ENCODE measurements at places on chromosomes 16 and 17.

DNA sequence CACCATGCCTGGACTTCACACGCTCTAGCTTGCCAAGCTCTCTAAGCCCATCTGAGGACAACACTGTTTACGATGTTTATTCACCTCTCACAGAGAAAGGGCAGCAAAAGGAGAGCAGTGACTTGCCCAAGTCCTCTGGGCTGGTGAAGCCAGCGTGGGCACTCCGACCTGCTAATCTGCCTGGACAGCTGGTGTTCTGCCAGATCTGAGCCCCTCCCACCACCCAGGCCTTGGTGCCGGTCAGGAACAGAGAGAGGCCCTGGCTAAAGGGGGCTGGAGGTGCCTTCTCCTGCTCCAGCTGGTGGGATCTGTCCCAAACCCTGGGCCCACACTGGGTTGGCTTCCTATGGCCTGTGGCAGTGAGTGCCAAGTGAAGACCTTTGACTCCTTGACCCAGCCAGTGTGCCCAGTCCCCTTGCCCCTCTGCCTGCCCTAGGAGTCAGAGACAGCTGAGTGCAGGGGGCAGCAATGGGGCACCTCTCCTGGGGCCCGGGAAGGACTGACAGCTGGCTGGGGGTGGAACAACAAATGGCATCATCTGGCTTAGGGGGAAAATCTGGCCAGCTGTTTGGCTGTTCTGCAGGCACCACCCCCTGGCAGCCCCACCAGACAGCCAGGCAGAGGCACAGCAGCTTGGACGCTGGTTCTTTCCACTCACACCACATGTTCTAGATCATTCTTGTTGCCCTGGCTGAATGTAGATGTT, 1.8 kb upstream of the SLC4A1 start:
- no peak for DNase-seq

DNA sequence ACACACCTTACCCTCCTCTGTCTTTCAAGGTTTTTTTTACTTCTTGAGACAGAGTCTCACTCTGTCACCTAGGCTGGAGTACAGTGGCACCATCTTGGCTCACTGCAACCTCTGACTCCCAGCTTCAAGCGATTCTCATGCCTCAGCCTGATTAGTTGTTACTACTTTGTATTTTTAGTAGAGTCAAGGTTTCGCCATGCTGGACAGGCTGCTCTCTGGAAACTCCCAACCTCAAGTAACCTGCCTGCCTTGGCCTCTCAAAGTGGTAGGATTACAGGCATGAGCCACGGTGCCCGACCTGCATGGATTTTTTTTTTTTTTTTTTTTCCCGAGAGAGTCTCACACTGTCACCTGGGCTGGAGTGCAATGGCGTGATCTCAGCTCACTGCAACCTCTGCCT, 273.2 kb downstream of the RBFOX1 start:
- no peak for DNase-seq

GRCh38 chr16:1102921-1103635, 7.0 kb upstream of the C1QTNF8 start:
- peak; percentile 53 for DNase-seq

DNA sequence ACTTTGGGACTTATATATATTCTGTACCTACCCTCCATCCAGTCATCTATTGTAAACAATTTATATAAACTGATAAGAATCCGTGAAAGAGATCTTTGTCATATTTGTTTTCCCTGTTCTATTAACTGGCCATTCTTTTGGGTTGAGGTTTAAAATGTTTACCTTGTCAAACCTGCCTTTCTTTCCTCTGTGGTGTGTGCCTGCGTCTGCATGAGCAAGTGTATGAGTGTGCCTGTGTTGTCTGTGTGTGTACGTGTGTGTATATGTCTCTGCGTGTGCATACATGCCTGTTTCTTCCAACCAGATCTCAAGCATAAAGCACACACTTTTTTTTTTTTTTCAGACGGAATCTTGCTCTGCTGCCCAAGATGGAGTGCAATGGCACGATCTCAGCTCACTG, 201.5 kb downstream of the C16orf95 start:
- DNase-seq = no peak

GRCh38 chr17:35345926-35346771, 27.3 kb downstream of the SLFN11 start:
- peak; percentile 86 for DNase-seq

DNA sequence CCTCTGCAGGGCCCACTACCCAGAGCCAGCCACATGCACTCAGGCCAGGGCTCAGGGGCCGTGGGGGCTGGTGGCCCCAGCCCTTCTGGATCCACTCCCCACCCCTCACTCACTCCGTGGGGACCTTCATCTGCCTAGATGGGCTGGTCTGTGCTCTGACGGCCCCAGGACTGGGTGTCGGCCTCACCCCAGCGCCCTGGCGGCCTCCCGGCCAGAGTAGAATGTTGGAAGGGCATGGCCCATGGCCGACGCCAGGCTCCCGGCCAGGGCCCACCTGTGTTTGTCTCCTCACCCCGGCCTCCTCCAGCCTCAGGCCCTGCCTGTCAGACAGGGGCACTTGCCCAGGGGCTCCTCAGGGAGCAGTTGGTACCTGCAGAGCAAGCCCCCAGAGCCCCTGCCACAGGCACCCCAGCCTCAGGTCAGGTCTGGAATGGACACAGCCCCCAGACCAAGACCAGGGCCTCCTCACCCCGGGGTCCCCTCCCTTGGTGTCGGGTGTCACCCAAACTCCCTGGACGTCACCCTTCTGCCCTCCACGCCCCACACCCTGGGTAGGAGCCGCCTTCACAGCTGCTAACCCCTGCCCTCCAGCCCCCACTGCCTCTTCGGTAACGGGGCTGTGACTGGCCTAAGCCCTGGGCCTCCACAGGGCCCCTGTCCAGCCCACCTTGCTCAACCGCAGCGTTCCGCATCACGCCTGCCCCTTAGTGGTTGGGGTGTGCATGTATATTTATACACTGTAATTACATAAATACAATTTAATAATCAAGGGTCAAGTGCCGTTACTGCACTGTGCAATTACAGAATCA, 3.0 kb upstream of the CDH15 start:
- DNase-seq = no peak
